Right renal pelvis (tissue), 4 donors: ENCODE measurements at places on chromosomes 3 and 15.

DNA sequence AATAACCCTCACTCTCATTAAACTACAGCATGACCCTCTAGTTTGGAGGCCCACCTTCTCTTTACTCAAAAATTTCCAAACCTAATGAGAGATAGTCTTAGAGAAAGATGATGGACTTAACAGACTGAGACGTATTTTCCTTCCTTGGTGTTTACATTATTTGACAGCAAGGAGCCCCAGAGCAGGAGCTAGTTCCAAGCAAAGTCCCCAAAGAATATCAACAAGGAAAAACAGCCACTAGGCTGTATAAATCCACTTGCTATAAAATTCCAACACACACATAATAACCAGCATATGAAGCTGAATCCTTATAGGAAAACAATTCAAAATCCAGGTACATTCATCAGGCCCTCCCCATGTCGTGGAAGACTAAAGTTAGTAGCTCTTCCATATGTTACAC lies 660.0 kb downstream of the FHIT start:
- no peak for DNase-seq

DNA sequence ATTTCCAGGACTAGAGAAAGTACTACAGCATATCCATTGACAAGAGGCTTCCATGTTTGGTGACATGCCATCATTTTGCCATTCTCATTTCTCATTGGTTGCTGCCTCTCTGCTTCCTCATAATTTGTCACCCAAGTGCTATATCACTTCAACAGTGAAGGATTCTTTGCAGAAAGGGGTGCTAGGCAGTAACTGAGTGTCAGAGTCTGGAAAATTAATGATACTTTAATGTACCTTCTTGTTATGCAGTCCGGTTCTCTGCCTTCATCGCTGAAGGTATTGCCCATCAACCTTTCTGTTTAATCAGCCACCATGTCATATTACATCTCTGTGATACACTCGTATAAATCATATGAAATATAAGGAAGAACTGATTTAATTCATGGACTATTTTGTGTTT lies 550.3 kb downstream of the ROBO2 start:
- no peak for DNase-seq

GRCh38 chr15:25738171-25738965 lies 124.8 kb downstream of the ATP10A start:
- no peak for DNase-seq

GRCh38 chr3:44132061-44132460 lies 109.6 kb upstream of the TOPAZ1 start:
- DNase-seq: no peak

GRCh38 chr15:84034578-84035398 lies 200.8 kb upstream of the GOLGA6L4 start:
- DNase-seq: no peak

GRCh38 chr3:113287111-113287802 lies 75.9 kb downstream of the BOC start:
- no peak for DNase-seq

GRCh38 chr3:183330881-183331280 lies 77.8 kb downstream of the B3GNT5 start:
- no peak for DNase-seq

- no peak for DNase-seq
Measured at GRCh38 chr3:13748276-13748879, 131.5 kb downstream of the WNT7A start.

GRCh38 chr3:160027541-160028195 lies 39.0 kb downstream of the IL12A start:
- no peak for DNase-seq

- DNase-seq: no peak
Measured at GRCh38 chr3:30708472-30708871, 102.1 kb downstream of the TGFBR2 start.

GRCh38 chr3:1195947-1196346 lies 103.1 kb downstream of the CNTN6 start:
- DNase-seq: no peak

DNA sequence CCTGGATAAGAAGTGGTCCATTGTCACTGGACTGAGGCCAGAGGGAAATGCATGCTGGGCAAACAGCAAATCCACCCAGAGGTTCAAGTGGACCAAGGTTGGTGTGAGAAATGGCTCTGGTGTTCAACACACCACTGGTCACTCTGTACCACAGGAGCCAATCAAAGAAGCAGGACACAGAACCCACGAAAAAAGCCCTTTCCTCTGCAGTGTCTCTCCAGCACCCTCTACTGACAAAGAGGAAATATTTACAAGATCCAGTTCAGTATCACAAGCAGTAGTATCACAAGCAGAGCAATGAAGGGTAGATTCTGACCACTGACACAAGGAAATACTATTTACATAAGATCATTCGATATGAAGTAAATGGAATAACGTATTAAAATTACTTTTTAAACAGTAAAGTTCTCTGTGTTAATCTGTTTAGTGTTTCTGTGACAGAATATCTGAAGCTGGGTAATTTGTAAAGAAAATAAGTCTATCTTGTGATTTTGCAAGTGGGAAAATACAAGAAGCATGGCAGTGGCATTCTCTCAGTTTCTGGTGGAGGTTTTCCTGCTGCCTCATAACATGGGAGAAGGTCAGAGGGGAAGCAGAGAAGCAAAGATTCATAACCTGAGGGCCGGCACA lies 390.7 kb downstream of the EFHB start:
- DNase-seq: no peak

- no peak for DNase-seq
Measured at GRCh38 chr3:53703630-53704362, 142.4 kb downstream of the CHDH start.

- DNase-seq: no peak
Measured at GRCh38 chr15:88995449-88995848, 82.3 kb upstream of the MFGE8 start.

- no peak for DNase-seq
Measured at GRCh38 chr3:14636496-14637087, 15.0 kb upstream of the CCDC174 start.

GRCh38 chr3:37627951-37628620 lies 233.6 kb upstream of the CTDSPL start:
- no peak for DNase-seq

- DNase-seq: no peak
Measured at GRCh38 chr3:111012388-111013248, 59.0 kb upstream of the NECTIN3 start.

GRCh38 chr15:95009635-95010034 lies 778.3 kb downstream of the MCTP2 start:
- no peak for DNase-seq

- DNase-seq: no peak
Measured at GRCh38 chr3:11221818-11222415, 50.3 kb upstream of the ATG7 start.

- no peak for DNase-seq
Measured at GRCh38 chr3:74845081-74845480, 230.6 kb upstream of the CNTN3 start.

GRCh38 chr15:47820057-47820746 lies 102.9 kb downstream of the SEMA6D start:
- DNase-seq: no peak

- DNase-seq: no peak
Measured at GRCh38 chr3:191915712-191916111, 454.7 kb downstream of the PYDC2 start.

GRCh38 chr15:88284318-88284998 lies 27.9 kb upstream of the NTRK3 start:
- DNase-seq: no peak

DNA sequence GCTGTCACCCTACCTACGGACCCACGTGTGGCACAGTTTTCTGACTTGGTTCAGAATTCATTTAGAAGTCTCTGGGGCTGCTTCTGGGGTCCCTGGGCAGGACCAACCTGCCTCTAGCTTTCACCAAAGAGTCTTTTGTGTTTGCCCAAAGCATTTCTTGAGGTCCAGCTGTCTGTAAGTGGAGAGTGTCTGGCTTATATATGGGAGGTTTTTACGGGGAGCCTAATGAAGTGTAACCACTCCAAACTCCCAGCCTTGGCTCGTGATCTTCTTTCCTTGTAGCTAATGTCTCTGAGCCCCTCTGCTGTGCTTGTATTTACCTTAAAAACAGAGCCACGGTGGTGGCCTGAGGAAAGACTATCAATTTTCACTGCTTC lies 109.0 kb upstream of the CTDSPL start:
- DNase-seq: no peak

DNA sequence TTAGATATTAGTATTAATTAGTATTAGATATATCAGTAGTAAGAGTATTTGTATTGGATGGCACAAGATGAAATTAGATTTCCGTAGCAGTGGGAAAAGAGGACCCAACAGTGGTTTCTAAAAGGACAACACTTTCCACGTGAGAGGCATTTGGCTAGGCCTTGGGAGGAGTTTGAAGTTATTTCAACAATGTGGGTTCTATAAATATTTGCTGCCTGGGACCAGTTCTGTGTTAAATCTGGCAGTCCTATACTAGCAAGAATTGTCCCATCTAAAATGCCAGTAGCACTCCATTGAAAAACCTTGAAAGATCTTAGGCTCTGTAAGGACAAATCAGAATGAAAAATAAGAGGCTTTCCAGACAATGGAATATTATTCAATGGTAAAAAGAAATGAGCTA lies 347.1 kb upstream of the DNAJC19 start:
- DNase-seq: no peak

- no peak for DNase-seq
Measured at GRCh38 chr3:129622226-129622874, 15.9 kb upstream of the PLXND1 start.

DNA sequence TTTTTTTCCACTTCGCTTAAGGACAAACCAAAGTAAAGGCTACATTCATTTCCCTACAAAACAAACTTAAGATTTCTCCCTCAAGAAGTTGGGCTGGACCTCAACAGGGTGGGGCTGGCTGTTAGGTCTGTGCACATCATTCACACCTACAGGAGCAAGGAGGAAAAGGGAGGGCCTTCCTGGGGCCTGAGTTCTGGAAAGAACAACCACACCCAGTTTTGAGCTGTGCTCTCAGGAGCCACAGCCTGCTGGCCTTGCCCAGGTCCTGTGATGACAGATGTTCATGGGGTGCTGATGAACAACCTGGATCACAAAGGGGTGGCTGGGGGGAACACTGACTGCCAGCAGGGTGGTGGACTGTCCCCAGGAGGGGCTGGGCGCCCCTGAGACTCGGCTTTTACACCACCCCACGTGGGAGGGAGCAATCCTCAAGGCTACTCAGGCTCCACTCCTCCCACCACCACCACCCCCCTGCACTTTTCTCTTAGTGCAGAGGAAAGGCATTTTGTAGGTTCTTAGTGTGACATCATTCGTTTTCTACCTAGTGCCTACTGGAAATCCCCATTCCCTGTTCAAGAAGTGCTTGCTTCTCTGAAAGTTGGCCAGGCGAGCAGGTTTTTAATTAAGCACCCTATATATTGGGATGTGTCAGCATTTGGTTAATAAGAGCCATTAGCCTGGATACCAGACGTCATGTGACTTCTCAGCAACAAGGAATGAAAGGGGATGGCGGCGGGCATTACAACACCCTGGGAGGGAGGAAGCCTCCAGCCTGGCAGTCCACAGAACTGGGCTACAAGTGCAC lies 35.7 kb downstream of the CCNB2 start:
- DNase-seq: no peak
